Stimulated activated CD8-positive, alpha-beta memory T cell treated with anti-CD3 and anti-CD28 coated beads, Interleukin-2, amount 100 ng/mL, for 1 hour (primary cell): ENCODE measurements at places on chromosomes 2 and 18.

DNA sequence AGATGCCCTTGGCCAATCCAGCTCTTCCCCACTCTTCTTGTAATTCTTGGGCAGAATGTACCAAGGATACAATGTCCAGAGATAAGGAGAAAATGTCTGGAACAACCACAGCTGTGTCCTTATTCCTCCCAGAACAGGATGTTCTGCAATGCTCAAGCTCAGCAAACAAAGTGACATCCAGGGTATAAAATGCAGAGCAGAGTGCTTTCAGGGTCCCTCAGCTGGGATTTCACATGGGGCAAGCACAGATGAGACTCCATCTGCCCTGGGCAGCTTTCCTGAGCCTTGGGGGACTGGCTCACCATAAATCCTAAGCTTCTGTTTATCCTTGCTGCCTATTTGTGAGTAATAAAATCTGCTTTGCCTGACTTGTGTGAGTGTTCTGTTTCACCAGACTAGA lies 127.4 kb downstream of the VAPA start:
- DNase-seq, result no peak

- no peak for DNase-seq
These were observed 63.7 kb upstream of the ZCCHC2 start for GRCh38 chr18:62458868-62459716.

- DNase-seq, result no peak
These were observed 4.3 kb downstream of the TMEM37 start for GRCh38 chr2:119435953-119436297.

DNA sequence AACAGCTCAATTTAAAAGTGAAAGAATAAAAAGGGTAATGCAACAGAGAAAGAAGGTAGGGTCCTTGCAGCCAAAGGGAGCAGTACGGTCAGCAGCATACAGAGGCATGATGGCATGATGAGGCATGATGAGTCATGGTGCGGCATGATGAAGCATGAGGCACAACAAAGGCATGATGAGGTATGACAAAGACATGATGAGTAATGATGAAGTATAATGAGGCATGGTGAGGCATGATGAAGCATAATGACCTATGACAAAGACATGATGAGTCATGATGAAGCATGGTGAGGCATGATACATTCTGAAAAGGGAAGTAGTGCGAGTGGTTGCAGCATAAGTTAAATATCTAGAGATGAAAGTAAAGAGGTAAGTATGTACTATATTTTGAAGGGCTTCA lies 673.2 kb downstream of the TMEM182 start:
- no peak for DNase-seq

DNA sequence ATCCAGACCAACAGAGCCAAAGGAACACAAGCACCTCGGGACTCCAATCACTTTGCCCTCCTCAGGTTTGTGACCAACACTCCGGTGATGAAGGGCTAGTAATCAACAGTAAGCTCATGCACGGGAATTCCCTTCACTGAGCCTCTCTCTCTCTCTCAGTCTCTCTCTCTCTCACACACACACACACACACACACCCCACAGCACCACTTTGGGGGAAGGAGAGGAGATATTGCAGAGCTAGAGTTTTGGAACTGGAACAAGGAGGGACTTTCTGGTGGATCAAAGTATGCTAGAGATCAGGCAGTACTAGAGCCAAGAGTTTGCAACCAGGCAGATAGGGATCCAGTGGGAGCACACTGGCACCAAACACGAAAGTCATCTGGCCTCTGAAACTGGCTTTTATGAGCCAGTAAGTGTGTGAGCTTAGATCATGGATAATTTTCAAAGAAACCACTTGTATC lies 98.7 kb downstream of the ANKRD44 start:
- DNase-seq, result no peak

GRCh38 chr2:134310107-134311079 lies 56.5 kb downstream of the MGAT5 start:
- no peak for DNase-seq

DNA sequence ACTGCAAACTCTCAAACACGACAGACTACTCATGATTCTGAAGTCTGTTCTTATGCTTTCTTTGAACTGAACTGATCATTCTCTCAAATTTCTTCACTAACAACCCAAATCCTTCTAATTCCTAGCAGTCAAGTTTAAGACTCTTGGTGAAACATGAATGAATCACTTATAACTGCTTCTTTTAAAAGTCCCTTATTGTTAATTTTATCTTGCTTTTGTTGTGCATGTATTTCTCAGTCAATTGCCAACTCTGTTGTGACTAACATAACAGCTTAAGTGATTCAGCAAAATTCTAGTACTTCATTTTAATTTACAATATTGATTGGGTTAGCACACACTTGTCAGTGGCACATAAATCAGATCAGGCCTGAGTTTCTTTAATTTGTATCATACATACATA lies 357.0 kb upstream of the FSIP2 start:
- DNase-seq, result no peak

DNA sequence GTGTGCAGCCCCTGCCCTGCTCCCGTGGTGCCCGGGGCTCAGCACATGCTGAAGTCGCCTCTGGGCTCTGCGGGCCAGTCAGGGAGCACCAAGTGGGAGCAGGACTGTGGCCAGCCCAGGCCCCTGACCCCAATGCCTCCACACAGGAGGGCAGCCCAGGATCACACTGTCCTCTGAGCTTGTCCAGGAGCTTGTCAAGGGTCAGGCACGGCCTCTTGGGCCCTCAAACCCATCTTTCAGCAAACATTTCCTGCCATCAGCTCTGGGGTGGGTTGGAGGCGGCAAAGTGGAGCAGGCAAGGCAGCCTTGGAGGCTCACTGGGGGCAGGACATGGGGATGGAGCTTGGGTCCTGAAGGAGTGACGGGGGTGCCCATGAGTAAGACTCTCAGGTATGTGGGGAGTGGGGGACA lies 10.3 kb downstream of the SNED1 start:
- no peak for DNase-seq

DNA sequence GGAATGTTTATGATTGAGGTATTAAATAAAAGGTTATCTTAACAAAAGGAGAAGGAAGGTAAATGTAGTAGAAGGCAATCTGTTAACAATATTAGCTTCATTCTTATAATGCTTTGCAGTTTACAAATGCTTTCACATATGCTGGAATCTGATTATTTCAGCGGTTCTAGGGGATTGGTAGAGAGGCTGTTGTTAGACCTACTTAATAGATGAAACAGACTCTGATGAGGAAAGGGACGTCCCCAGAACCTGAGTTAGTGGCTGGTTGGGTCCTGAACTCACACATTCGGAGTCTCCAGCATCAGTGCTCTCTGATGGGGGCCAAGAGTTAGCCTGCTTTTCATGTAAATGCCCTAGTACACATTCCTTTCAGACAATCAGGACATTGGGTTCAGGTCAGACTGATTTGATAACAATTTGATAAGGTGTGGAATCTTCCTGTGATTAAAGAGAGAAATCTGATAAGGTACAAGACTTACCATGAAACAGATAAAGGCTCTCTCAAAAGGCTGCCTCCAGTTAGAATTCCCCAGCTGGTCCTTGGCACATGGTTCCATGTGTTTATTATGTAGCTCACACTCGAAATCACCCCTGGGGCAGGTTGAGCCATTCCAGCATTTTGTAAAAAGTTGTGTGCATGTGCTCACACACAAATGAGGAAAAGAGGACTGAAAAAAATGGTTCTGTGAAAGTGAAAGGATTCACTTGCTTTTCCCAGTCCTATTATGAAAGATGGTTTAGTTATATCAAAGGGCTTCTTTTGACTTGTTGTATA lies 103.1 kb downstream of the GPD2 start:
- DNase-seq, result no peak

DNA sequence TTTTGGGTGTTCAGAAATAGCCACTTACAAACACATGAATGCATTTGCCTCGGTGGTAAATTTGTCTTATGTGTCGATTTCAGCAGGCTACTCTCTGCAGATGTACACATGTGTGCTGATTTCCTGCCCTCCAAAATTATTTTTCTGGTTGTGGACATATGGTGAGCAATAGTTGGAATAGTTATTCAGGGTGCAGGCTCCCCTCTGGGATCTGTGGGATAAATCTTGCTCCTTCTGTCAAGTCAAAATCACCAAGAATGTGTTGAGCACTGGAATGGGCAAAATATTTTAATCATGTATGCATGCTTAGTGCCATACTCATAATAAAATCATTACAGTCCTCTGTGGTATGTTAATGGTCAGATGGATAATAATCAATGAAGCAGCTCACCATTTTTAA lies 684.5 kb downstream of the BCL11A start:
- DNase-seq, result no peak

GRCh38 chr18:75228967-75229366 lies 18.4 kb downstream of the TSHZ1 start:
- no peak for DNase-seq

GRCh38 chr2:33011941-33012340 lies 65.2 kb downstream of the LTBP1 start:
- DNase-seq, result no peak

DNA sequence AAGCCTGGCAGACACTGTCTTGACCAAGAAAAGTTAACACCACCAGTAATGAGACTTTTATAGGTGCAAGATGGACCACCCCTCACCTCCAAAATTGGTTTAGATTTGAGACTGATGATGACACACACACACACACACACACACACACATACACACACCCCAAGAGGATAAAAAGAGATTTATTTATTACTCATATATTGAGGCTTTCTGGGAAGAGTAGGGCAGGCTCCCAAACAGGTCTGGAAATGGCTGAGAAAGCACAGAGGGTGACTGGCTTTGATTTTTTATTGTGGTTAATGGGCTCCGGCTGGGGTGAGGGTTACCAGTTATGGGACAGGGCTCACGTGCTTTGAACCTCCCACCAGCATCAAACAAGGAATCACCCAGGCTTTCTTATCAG lies 54.2 kb upstream of the ADAM23 start:
- no peak for DNase-seq
